ENCODE measurements at places on chromosomes 12 and 14.

DNA sequence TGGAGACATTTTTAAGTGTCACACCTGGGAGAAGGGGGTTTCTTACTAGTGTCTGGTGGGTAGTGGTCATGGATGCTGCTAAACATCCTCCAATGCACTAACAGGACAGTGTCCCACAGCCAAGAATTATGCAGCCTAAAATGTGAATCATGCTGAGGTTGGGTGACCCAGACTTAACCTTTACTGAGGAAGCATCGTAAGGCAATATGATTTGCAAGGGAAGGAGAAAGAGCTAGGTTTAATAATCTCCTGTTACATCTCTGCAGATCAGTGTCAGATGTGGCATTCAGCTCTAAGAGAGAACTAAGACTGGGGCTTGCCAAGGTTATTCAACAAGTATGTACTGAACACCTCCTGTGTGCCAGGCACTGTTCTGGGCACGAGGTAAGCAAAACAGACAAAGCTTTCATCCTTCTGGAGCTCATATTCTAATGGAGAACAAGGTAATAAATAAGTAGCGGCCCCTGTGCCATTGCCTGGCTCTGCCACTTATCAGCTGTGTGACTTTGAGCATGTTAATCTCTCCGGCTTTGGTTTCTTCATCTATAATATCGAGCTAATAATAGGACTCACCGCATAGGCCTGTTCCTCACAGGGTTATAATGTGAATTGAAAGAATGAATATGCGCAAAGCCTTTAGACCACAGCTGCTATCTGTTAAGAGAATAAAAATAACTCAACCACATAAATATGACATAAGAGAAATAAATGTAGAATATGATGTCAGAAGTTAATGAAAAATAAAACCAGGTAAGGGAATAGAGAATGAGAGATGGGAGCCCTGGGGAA, 13.5 kb upstream of the GOLGA5 start:
- H3K27ac ChIP-seq, result no peak overlapping the region
- H3K27me3 ChIP-seq, result no peaks in the 10 kb centered on the region
- DNase-seq, result no peak
- no peak overlapping the region for H3K4me3 ChIP-seq
- H3K4me1 ChIP-seq, result no peaks in the 10 kb centered on the region
- no peaks in the 10 kb centered on the region for H3K36me3 ChIP-seq

GRCh38 chr14:63178912-63179311, 25.3 kb upstream of the RHOJ start:
- H3K4me3 ChIP-seq, result no peak overlapping the region
- H3K27ac ChIP-seq, result no peak overlapping the region
- no peak for DNase-seq

- no peaks in the 10 kb centered on the region for H3K4me1 ChIP-seq
- no peak overlapping the region for H3K27ac ChIP-seq
- no peak for DNase-seq
- H3K4me3 ChIP-seq, result no peak overlapping the region
- no peaks in the 10 kb centered on the region for H3K36me3 ChIP-seq
These were observed 25.9 kb downstream of the PPP4R3A start for GRCh38 chr14:91484186-91484585.

DNA sequence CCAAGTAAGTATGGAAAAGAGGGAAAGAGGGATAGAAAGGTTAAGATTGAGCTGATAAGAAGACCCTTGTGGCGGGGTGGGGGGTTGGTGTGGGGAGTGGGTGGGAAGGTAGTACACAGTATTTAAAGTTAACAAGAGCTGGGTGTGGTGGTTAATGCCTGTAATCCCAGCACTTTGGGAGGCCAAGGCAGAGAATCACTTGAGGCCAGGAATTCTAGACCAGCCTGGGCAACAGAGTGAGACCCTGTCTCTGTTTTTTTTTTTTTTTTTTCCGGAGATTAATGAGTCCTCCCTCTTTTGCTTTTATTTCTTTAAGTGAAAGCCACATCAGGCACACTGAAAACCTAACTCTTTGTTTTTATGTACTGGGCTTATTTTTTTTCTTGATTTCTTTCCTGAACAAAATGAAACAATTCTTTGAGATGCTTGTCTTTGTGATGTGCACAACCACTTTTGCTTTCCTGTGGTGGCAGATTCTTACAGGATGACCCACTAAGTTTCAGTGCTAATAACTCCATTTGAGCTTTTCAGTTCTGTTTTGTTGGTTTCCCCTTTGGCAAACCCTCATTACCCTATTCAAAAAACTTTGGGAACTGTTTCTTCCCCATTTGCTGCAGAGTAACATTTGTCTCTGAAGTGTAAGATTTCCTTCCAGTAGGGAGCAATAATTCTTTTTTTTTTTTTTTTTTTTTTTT, 54.8 kb downstream of the WNK1 start:
- no peaks in the 10 kb centered on the region for H3K4me1 ChIP-seq
- H3K36me3 ChIP-seq, result no peaks in the 10 kb centered on the region
- H3K27me3 ChIP-seq, result no peaks in the 10 kb centered on the region
- H3K4me3 ChIP-seq, result no peak overlapping the region

DNA sequence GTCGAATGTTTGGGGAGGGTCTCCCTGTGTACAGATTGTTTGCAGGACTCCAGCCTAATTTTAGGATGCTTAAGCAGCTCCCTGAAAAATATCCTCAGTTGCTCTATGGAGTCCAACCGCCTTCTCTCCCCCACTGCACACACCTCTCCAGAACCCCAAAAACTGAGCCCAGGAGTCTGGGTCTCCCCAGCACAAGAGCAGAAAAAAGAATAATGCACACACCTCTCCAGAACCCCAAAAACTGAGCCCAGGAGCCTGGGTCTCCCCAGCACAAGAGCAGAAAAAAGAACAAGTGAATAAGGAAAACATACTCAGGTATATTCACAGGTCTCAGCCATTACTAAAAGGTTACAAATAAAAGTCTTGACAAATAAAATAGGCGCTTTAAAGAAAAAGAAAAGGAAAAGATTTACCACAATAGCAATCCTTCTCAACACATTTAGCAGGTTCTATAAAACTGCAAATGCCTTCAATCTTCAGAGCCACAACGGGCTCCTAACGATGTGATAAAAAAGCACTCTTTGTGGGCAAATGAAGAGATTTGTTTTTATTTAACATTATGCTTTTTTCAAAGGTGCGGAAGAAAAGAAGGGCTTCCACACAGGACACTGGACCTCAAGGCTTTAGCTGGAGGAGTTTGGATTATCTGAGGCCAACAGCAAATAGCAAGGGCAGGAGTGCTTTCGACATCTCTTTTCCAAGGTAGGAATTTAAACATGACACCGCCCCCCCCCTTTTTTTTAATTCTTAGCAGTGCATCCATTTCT, 8.2 kb downstream of the BCL11B start:
- peaks cover 20% of the 10 kb centered on the region for H3K4me1 ChIP-seq
- no peaks in the 10 kb centered on the region for H3K27me3 ChIP-seq
- H3K27ac ChIP-seq, result no peak overlapping the region
- DNase-seq, result no peak
- no peak overlapping the region for H3K4me3 ChIP-seq

DNA sequence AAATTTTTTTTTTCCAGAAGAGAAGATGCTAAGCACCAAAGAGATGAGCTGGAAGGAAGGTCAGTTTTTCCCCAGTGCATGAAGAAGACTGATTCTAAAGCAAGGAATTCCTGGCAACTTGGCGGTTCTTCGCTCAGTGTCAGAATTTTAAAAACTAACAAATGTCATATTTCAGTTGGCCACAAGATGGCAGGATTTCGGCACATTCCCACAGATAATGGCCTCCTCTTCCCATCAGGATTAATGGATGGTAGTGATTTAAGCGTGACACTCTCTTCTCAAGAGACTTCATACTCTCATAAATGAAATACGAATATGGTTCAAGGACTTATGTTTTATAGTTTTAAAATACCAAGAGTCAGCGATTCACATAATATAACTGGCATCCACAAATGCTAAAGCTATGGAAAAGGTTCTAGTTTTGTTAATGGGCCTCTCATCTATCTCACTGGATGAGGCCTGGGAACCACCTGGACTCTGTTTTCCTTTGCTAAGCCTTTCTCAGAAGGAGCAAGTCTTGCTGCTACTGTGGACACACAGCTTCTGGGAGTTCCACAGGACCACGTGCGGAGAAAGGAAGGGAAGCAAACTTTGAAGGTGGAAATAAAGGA, 46.1 kb upstream of the PTPRO start:
- no peaks in the 10 kb centered on the region for H3K4me1 ChIP-seq
- no peaks in the 10 kb centered on the region for H3K36me3 ChIP-seq
- no peak overlapping the region for H3K27ac ChIP-seq
- no peaks in the 10 kb centered on the region for H3K27me3 ChIP-seq
- no peak overlapping the region for H3K4me3 ChIP-seq

DNA sequence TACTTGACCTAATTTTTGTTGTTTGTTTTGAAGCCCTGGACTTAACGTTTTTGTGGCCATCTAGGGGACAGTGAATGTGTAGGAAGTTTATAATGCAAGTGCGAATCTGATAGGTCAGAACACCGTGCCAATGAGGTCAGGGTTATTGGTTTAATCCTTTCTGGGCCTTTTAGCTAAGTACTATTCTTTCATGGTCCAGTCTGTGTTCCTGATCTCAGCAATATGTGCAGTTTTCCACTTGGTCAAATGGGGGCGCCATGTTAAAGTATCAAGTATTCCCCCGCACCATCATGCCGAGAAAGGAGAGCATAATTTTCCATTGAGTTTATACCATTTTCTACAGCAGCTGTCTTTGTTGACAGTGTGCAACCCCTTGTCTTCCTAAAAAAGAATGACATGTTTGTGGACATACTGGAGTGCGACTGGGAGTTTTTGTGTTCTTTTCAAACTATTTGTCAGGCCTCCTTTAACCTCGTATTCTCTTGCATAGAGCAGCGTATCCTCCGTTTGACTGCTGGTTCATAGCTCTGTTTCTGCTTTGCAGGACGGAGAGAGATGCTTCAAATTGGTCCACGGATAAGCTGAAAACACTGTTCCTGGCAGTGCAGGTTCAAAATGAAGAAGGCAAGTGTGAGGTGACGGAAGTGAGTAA, 1.3 kb downstream of the AHSA1 start:
- DNase-seq, result peak; percentile 52
- peaks cover 15% of the 10 kb centered on the region for H3K36me3 ChIP-seq
- peak overlapping the region; percentile 94 for H3K4me3 ChIP-seq
- no peaks in the 10 kb centered on the region for H3K27me3 ChIP-seq
- H3K27ac ChIP-seq, result no peak overlapping the region
- no peaks in the 10 kb centered on the region for H3K4me1 ChIP-seq

DNA sequence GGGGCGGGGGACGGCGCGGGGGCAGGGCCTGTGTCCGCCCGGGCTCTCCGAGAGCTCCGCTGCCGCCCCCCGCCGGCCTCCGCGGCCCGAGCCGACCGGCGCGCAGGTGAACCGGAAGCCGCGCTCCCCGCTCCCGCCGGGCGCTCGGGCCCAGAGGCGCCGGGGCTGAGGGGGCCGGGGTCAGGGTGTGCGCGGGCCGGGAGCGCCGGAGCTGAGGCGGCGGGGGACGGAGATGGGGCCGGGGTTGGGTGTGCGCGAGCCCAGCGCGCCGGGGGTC, 431 bp downstream of the HIP1R start:
- peaks cover 4% of the 10 kb centered on the region for H3K27me3 ChIP-seq
- H3K27ac ChIP-seq, result no peak overlapping the region
- no peak for DNase-seq
- no peaks in the 10 kb centered on the region for H3K4me1 ChIP-seq

DNA sequence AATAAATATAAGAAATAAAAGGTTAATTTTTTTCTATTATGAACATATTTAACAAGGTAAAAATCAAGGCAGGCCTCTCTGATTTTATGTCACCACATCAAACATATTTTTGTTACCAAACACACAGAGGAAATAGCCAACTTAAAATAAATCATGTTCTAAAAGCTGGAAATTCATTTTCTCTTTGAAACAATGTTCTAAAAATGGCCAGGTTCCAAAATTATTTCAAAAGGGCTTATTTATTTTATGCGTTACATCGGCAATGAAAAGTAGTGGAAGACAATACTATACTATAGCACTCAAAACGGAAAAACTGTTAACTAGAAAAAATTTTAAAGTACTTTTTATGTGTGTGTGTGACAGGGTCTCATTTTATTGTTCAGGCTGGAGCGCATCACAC, 24.0 kb upstream of the RASSF8 start:
- H3K27ac ChIP-seq, result no peak overlapping the region
- H3K27me3 ChIP-seq, result no peaks in the 10 kb centered on the region
- H3K4me1 ChIP-seq, result peaks cover 2% of the 10 kb centered on the region

DNA sequence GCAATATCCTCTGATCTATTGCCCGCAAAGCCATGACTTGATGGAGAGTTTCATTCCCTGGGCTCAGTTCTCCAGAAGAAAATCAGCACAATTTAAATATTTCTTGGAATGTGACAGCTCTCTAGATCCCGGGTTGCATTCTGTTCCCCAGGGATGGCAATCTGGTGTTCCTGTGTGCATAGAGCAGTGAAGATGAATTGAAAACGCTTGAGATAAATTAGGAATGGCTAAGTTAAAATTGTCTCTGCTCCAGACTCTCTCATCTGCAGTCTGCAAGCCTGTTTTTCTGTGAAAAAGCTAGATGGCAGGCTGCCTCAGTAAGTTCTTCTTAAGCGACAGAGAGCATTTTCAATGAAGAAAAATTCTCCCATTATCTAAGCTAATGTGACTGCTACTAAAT, 582.5 kb upstream of the MGAT4C start:
- no peaks in the 10 kb centered on the region for H3K4me1 ChIP-seq
- no peaks in the 10 kb centered on the region for H3K27me3 ChIP-seq
- no peak overlapping the region for H3K27ac ChIP-seq
- H3K4me3 ChIP-seq, result no peak overlapping the region
- no peak for DNase-seq

DNA sequence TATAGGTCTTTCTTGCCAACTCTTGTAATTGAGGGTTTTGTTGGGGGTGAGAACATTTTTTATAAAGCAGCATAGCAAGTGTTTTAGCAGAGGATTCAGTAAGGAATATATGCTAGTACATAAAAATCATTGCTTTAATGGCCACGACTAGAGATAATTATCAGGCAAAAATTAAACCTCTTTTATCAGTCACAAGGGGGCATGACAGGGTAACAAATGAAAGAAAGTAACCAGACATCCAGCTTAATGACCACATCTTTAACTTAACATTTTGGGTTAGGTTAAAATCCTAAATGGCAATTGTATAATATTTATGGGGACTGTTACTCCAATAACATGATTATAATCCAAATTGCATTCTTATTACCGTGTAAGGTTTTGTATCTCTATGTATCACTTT, 119.6 kb downstream of the LRRIQ1 start:
- no peak overlapping the region for H3K4me3 ChIP-seq
- H3K27ac ChIP-seq, result no peak overlapping the region
- no peaks in the 10 kb centered on the region for H3K36me3 ChIP-seq
- H3K27me3 ChIP-seq, result no peaks in the 10 kb centered on the region

DNA sequence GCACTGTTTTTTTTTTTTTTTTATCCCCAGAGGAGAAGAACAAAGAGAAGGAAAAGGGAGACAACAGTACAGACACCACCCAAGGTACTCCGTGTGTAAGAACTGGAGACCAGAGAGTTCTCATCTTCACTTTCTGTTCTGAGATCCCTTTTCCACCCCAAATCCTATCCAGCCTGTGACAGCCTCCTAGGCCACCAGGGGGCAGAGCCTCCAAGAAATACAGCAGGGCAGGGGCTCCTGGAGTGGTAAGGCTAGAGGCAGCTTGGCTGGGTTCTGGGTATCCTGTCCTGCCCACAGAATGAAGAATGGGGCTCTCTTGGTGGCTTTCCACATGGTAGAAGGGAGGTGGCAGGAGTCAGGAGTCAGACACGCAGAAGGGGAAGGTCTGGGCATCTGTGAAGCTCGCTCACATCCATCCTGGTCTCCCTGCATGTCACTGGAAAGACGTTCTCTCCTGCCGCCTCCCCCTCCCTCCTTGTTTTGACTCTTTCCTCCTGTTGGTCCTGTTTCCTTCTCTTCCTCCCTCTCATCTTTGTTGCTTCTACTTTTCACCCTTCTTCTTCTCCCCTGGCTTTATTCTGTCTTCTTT, 12.0 kb downstream of the CLSTN3 start:
- H3K27me3 ChIP-seq, result no peaks in the 10 kb centered on the region
- no peak overlapping the region for H3K27ac ChIP-seq
- no peaks in the 10 kb centered on the region for H3K4me1 ChIP-seq
- H3K4me3 ChIP-seq, result no peak overlapping the region

Measured in iPS DF 6.9 (cell line).